ENCODE measurements at places on chromosomes 2 and 18. TPM values are rescaled to one million over a fixed set of nuclear protein-coding genes. Genes with fewer than 3 reads are reported as not detected.

GRCh38 chr18:43482136-43482535 lies 204.8 kb upstream of the SYT4 start:
- DNase-seq: no peak

DNA sequence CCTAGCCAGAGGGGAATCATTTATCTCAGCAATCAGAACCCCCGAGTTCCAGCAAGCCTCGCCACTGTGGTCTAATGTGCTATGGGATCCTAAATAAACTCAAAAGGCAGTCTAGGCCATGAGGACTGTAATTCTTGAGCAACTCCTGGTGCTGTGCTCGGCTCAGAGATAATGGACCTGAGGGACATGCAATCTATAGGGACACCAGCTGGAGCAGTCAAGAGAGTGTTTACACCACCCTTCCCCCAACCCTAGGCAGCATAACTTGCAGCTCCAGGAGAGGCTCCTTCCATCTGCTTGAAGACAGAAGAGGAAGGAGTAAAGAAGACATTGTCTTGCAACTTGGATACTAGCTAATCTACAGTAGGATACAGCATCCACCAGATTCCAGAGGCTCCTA lies 225.5 kb upstream of the KLHL14 start:
- no peak for DNase-seq

GRCh38 chr2:159229476-159230144 lies 56.9 kb downstream of the WDSUB1 start:
- no peak for DNase-seq

GRCh38 chr18:3832025-3832638 lies 382.2 kb downstream of the TGIF1 start:
- no peak for DNase-seq

DNA sequence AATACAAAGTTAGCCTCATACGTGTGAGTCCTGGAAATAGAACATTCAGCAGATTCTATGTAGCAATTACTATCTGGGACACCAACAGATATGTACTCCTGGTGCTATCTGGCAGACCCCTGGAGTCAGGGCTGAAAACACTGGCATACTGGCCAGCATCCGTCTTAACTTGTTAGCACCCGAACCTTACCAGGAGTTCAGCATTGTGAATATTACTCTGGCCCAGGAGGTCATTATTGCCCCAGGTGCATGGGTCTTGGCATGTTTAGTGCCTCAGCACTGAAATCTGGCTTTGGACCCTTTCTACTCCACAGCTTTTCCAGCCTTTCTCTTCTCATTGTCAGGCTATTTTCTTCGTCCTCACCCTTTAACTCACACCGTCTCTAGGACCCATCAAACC lies 11.9 kb upstream of the NDUFV2 start:
- no peak for DNase-seq

Gene PKP4
- 28.0 TPM for total RNA-seq
